ENCODE measurements at places on chromosomes 3 and 15.

GRCh38 chr15:82043130-82043673, 2.6 kb downstream of the MEX3B start:
- DNase-seq, result no peak

- DNase-seq, result no peak
Observed at GRCh38 chr15:42805266-42805665, 68.3 kb upstream of the CDAN1 start.

DNA sequence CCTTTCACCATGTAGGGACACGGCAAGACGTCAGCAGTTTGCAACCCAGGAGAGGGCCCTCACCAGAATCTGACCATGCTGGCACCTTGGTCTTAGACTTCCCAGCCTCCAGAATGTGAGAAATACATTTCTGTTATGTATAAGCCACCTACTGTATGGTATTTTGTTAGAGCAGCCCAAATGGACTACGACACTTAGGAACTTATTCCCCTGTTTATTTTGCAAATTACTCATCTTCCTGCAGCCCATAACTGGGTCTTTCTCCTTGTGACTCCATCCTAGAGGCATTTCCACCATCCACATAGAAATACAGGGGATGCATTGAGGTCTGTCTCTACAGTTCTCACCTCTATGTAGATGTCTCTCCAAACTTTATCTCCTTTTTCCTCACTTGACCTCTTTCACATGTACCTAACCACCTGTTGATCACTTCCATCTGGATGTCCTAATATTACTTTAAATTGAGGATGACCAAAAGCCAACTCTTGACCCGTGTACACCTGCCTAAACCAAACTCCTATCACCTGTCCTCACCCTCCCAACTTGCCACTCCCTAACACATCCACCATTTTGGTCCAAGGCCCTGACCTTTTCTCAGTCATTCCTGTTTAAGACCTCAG, 406.0 kb upstream of the WNT5A start:
- DNase-seq, result no peak

GRCh38 chr3:115697263-115698053, 74.1 kb downstream of the GAP43 start:
- no peak for DNase-seq

Data from stimulated activated naive CD4-positive, alpha-beta T cell treated with Interleukin-2 at 50 U/mL for 16 hours (primary cell).